Lung (tissue), 17 donors: ENCODE measurements at places on chromosomes 3 and 15. TPM values are rescaled to one million over a fixed set of nuclear protein-coding genes. Genes with fewer than 3 reads are reported as not detected.
A peak's percentile ranks its signal among the peaks of the same experiment; 100 is the strongest.

DNA sequence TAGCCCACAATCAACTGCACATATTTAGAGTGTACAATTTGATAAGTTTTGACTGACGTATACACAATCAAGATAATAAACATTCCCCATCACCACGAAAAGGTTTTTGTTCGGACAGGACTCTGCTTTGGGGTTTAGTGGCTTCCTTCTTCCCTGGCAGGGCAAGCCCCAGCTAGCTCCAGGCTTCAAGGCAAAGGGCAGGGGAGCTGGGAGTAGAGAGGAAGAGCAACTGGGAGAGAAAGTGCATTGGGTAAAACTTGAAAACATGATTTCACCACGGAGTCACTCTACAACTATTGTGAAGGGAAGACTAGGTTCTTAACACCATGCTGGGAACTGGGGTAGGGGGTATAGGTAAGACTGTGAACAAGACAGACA, 185.1 kb upstream of the UBE2E1 start:
- no peaks in the 10 kb centered on the region for H3K27me3 ChIP-seq
- no peak overlapping the region for H3K4me3 ChIP-seq
- peaks cover 2% of the 10 kb centered on the region for H3K4me1 ChIP-seq

DNA sequence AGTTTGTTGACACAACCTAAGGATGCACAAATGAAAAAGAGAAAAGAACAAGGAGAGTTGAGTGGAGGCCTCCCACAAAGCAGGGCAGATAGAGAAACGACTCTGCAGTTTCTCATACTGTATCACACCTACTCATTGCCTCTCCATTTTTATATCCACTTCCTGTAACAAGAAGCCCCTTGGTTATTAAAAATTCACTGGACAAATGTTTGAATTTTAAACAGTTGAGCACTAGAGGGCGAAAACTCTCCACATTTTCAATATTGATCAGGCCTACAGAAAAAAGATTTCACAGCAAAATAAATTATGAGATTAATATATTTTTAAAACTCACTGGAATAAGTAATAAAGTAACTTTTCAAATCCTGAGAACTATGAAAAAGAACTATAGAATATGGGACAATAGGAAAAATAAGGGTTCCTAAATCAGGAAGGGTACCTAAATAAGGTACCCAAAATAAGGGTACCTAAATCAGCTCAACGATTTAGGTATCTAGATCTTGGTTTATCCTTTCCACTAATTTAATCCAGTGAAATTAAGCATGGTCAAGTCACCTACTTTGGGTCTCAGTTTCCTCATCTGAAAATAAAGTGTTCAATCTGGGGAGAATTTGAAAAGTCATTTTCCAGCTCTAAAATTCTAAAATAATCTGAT, 47.0 kb upstream of the PPIB start:
- no peaks in the 10 kb centered on the region for H3K4me1 ChIP-seq
- H3K27me3 ChIP-seq: no peaks in the 10 kb centered on the region
- no peak overlapping the region for H3K4me3 ChIP-seq
- H3K36me3 ChIP-seq: peaks cover 14% of the 10 kb centered on the region
- no peak overlapping the region for H3K27ac ChIP-seq
- no peak for DNase-seq

DNA sequence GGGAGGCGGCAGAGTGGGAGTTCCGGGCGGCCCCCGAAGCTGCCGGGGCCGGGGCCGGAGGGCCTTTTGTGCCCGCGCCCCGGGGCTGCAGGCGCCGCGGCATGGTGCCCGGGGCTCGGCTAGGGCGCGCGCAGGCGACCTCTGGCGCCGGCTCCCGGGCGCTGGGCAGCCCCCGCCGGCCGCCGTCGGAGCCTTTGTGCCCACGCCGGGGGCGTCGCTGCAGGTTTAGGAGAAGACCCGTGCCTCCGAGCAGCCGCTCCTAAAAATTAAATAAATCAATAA, 299 bp downstream of the PAQR9 start:
- peak overlapping the region; percentile 87 for H3K27ac ChIP-seq
- H3K4me3 ChIP-seq: peak overlapping the region; percentile 48
- H3K4me1 ChIP-seq: peaks cover 6% of the 10 kb centered on the region
- H3K27me3 ChIP-seq: peaks cover 37% of the 10 kb centered on the region

Gene RASGRP1
- 7.5 TPM for total RNA-seq

DNA sequence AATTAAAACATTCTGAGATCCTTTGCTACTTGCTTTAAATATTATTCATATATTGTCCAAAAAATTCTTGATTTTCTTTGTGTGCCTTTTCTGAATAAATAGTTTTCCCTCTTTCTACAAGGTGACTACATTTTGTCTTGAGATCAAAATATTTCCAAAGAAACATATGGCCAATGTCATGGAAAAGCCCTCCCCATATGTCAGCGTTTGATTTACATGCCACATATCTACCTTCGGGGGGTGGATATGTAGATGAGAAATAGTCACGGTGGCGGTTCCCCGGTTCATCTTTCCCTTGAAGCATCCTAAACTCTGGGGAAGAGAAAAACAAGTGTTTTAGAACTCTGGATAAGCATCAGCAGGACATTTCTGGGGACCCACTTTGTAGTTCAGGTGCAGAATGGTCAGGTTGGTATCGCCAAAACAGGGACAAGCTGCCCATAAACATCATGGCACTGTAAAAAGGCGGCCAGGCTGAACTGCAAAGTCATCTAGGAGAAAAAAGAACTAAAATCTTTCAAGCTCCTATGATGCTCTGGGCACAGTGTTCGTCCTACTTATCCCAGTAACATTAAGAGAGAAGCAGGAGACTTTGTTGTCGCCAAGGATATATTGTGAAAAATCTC, 91.5 kb downstream of the MEX3B start:
- H3K4me3 ChIP-seq: no peak overlapping the region
- H3K27ac ChIP-seq: no peak overlapping the region
- H3K36me3 ChIP-seq: no peaks in the 10 kb centered on the region
- no peaks in the 10 kb centered on the region for H3K4me1 ChIP-seq
- DNase-seq: no peak

DNA sequence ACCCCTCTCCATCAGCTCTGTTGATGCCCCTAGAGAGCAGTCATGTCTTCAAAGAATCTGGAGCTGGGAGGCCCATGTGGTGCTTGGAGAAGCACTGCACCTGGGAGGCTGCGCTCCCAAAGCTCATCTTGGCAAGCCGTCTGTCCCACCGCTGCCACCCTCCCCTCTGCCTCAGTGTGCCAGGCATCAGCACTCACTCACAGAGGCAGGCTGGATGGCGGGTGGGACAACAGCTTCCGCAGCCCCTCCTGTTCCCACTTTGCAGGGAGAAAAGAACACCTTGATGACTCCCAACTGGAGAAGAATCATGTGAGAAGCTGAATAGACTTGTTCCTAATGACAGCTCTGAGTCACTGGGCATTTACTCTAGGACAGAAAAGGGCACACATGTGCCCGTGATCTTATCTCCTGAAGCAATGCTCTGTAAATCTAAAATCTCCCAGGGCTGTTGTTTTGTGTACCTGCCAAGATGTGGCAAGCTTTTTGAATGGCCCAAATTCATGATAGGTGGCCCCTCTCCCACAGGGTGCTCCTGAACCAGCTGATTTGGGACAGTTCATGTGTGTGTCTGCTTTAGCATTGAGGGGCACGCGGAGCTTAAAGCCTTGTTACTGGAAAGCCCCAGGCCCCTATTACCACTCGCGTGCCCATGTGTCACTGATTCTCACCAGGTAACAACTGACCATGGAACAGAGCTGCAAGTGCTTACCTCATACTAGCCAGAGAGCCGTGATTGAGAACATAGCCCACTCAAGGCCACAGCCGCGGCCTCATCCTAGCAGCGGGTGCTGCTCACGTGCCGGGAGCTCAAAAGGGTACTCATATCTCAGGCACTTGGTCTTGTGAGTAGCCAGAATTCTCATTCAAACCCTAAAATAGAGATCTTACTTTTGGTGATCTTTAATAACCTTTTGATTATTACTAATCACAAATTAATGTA, 104.4 kb downstream of the DNAJB8 start:
- H3K27ac ChIP-seq: no peak overlapping the region
- no peaks in the 10 kb centered on the region for H3K36me3 ChIP-seq
- no peak overlapping the region for H3K4me3 ChIP-seq
- H3K4me1 ChIP-seq: peaks cover 6% of the 10 kb centered on the region
- DNase-seq: no peak
- H3K27me3 ChIP-seq: no peaks in the 10 kb centered on the region

Gene APOD
- 4.7 TPM for total RNA-seq

GRCh38 chr3:132418916-132419315, 1.6 kb downstream of the DNAJC13 start:
- DNase-seq: peak; percentile 22
- H3K4me3 ChIP-seq: no peak overlapping the region
- no peaks in the 10 kb centered on the region for H3K36me3 ChIP-seq
- no peaks in the 10 kb centered on the region for H3K27me3 ChIP-seq

DNA sequence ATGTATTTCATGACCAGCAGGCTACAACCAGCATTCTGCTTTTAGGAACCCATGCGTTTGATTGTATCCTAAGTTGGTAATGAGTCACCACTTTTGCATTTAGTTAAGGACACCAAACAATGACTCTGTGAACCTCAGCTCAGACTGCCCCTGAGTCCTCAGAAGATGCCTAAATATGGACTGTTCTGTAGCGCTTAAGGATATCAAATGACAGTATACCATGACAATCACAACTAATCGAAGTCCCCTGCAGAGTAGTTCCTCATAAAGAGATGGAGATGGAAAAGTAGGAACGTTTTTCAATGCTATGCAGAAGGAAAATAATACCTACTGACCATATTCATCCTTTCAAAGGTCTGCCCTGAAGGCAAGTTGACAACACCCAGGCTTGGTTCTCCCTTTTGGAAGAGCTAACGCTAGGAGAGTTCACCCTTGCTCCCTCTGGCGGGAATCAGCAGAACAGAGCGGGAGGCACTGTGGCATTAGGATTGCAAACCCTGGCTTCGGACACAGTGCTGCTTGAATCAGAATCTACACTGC, 508.6 kb downstream of the FHIT start:
- H3K4me1 ChIP-seq: no peaks in the 10 kb centered on the region
- peak; percentile 31 for DNase-seq
- no peak overlapping the region for H3K4me3 ChIP-seq
- no peaks in the 10 kb centered on the region for H3K36me3 ChIP-seq

DNA sequence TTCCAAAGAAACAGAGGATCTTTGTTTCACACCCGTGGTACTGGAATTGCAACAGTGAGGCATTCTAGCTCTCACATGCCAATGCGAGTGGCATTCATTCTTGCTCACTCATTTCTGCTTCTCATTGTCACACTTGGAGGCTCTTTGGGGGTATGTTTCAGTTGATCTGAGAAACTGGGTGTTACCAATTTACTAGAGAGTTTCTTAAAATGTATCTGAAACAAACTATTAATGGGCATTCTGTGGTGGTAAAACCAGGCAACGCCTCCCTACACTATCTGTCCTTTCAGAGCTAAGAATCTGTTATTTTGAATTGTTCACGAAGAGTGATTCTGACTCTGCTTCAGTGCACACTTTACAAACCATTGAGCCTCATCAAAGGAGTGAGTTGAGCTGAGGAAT, 140.6 kb upstream of the BHLHE40 start:
- H3K27me3 ChIP-seq: no peaks in the 10 kb centered on the region
- no peaks in the 10 kb centered on the region for H3K4me1 ChIP-seq
- H3K27ac ChIP-seq: no peak overlapping the region
- no peak overlapping the region for H3K4me3 ChIP-seq
- no peak for DNase-seq

- no peaks in the 10 kb centered on the region for H3K36me3 ChIP-seq
- H3K27ac ChIP-seq: no peak overlapping the region
- H3K4me3 ChIP-seq: no peak overlapping the region
- peaks cover 11% of the 10 kb centered on the region for H3K4me1 ChIP-seq
- H3K27me3 ChIP-seq: no peaks in the 10 kb centered on the region
These were observed 2.2 kb downstream of the KCTD6 start for GRCh38 chr3:58494107-58494506.

DNA sequence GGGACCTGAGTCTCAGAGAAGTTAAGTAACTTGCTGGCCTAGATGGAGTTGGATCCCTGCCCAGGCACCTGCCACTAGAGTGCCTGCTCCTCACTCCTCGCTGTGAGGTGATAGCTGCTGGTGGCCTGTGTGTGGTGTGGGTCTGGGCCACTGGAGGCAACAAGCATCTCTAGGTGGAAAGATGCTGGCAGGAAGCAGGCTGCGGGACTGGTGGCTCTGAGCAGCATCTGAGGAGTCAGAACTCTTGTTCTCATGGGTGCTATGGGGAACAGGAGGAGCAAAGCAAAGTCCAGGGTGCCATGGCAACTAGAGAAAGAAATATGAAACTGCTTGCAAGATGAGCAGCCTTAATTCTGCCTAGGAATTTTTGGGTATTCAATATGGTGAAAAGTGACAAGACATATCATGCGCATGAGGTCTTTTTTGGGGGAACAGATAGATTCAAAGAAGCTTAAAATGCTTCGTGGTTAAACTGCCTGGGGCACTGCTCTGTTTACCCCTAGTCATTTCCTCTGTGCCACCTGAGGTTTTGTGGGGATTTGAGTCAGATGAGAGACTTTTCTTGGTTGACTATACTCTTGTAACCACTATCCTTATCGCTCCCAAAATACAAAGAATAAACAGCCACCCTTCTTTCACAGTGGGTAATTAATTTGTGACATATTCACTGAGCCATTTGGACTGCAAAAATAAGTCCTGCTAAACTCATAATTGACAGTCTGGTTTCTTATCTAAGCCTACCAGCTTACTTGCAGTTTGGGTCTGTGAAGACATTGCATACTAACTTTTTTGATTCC, 50.3 kb downstream of the MED12L start:
- H3K4me1 ChIP-seq: no peaks in the 10 kb centered on the region
- H3K36me3 ChIP-seq: no peaks in the 10 kb centered on the region
- no peak overlapping the region for H3K27ac ChIP-seq
- DNase-seq: no peak
- peaks cover 2% of the 10 kb centered on the region for H3K27me3 ChIP-seq
- no peak overlapping the region for H3K4me3 ChIP-seq

DNA sequence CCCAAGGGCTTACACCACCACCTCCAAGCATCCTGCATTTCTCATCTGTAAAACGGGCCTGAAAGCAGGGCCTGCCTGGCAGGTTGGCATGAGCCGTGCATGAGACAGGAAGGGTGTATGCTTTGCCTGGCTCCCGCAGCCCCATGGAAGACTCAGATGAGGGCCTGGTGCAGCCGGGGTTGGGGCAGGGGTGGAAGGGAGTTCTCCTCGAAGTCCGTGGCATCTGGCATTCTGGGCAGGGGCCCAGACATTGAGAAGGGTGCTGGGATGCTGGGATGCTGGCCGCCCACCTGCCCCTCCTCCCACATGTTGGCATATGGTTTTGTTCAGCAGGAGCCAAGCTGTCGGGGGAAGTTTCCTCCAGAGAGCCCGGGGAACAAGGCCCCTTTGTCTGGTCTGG, 13.0 kb upstream of the FBLN2 start:
- H3K4me1 ChIP-seq: peaks cover 8% of the 10 kb centered on the region
- DNase-seq: no peak
- H3K27me3 ChIP-seq: no peaks in the 10 kb centered on the region
- H3K36me3 ChIP-seq: no peaks in the 10 kb centered on the region
- H3K4me3 ChIP-seq: no peak overlapping the region
- H3K27ac ChIP-seq: no peak overlapping the region

Gene CCDC39
- 6.7 TPM for total RNA-seq
